ENCODE measurements at places on chromosomes 4 and X.

DNA sequence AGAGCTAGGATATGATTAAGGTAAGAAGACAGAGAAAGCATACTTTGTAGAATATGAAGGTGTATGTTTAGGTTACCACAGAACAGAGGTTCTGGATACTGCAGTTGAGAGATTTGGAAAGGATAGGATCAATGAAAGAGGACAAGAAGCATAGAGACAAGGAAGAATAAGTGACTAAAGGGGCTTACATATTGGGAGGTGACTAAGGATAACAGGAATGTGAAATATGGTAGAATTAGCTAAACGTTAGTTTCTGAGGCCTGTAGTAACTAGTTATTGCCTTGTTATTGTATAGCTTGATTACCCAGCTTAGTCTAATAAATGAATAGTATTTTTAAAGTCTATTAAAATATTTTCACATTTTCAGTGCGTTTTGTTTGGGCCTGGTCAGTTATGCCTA, 38.2 kb downstream of the CENPI start:
- no peak for DNase-seq

GRCh38 chr4:123397144-123398065, 810 bp downstream of the SPRY1 start:
- DNase-seq: peak; percentile 80

DNA sequence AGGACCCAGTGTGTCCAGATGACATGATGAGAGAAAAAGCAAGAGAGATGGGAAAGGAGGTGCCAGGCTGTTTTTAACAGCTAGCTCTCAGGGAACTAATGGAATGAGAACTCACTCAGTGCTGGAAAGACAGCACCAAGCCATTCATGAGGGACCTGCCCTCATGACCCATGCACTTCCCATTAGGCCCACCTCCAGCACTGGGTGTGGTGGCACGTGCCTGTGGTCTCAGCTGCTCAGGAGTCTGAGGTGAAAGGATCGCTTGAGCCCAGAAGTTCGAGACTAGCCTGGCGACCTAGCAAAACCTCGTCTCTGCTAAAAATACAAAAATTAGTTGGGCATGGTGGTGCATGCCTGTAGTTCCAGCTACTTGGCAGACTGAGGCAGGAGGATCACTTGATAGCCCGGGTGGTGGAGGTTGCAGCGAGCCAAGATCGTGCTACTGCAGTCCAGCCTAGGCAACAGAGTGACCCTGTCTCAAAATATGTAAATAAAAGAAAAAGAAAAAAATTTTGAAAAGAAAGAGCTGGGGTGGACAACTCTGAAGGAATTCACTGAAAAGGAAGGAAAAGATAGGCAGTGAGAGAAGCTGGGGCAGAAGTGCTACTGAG, 50.9 kb downstream of the FAM193A start:
- no peak for DNase-seq

- DNase-seq: no peak
Observed at GRCh38 chr4:56575820-56576429, 70.3 kb downstream of the ARL9 start.

DNA sequence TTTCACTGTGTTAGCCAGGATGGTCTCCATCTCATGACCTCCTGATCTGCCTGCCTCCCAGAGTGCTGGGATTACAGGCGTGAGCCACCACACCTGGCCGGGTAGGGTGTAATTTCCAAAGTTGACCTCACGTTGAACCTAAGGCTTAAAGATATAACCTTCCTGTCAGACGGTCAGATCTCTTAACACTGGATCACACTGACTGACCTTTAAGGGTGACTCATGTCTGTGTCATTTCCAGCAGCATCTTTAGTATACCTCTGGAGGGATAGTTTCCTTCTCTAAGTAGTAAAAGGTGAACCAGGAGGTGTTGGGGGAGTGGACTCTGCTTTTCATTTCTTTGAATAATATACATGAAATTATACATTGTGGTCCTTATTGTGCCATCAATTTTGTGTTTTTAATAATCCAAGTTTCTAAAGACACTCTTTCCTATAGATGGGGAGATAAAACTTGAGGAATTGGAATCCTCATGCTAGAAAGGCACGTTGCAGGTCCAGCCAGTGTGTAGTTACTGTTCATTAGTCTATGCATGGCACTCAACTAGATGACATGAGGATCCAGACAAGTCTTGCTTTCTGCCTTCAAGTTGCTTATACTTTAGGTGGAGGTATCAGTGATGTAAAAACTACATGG, 45.7 kb downstream of the ARHGAP10 start:
- no peak for DNase-seq

GRCh38 chrX:39227371-39227770, 426.1 kb downstream of the MID1IP1 start:
- no peak for DNase-seq

DNA sequence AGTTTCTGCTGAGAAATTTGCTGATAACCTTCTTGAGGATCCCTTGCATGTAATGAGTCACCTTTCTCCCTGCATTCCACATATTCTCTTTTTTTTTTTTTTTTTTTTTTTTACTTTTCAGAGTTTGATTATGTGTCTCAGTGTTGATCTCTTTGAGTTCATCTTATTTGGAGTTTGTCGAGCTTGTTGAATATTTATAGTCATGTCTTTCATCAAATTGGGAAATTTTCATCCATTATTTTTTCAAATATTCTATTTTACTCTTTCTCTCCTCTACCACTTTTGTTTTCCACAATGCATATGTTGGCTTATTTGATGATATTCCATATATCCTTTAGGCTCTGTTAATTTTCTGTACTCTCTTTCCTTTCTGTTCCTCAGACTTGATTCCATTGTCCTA, 136.1 kb downstream of the MAD2L1 start:
- DNase-seq: no peak

GRCh38 chr4:78552389-78553042, 946 bp downstream of the ANXA3 start:
- DNase-seq: no peak

- no peak for DNase-seq
Observed at GRCh38 chr4:7335344-7336066, 99.2 kb downstream of the PSAPL1 start.

DNA sequence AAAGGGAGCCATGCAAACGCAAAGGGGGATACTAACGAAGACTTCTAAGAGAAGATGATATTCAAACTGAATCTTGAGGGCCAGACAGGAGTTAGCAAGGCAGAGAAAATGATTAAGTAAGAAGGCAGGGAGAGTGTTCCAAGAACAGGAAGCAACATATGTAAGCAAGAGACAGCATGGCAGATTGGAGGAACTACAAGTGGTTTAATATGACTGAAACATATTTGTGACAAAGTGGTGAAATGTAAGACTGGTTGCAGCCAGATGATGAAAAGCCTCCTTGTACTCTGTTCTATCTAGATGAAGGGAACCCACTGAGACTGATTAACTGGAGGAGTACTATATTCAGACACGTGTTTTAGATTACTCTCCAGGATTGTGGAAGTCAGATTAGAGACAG, 116.6 kb upstream of the DIAPH2 start:
- no peak for DNase-seq

DNA sequence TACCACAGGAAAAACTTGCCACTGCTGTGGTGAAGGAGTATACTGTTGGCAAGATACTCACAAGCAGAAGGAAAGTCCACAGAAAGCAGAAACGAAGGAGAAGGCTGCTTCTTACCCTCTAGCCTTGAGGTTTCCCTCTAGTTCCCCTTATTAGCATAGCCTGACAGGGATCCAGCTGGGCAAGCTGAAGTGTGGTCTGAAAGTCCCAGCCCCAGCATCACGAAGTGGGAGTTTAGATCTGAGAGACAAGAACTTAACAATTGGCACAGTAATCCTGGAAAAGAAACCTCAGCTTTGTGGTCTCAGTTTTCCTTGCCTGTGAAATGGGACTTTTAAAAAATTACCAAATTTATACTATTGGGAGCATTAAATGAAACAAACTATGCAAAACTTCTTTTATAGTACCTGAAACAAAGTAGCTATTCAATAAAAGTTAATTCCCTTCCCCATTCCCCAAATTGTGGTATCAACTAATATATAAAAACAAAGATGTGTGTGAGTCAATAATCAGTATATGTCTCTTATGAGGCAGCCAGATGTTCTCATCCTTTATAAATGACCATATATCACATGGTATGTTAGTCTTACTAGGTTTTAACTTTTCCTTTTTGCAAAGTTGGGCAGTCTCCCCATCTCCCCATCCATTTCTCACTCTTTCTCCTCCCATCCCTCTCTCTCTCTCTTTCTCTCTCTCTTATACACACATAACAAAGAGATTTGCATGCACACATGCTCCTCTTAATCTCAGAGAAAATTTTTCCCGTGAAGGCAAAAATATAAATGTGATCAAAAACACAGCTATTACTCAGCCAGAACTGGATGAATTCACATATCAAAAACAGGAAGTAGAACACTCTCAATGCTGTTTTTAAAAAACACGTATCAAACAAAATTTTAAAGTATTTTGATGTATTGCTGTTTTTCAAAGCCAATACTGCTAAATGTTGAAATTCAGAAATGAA, 57.8 kb downstream of the SCFD2 start:
- DNase-seq: no peak

GRCh38 chrX:69615779-69616456, at the start of gene EDA:
Gene EDA (plus strand): TSS chrX:69616113.
- peak; percentile 91 for DNase-seq
